T-cell (primary cell): ENCODE measurements at places on chromosomes 16 and 17. TPM values are rescaled to one million over a fixed set of nuclear protein-coding genes. Genes with fewer than 3 reads are reported as not detected.
A peak's percentile ranks its signal among the peaks of the same experiment; 100 is the strongest.

DNA sequence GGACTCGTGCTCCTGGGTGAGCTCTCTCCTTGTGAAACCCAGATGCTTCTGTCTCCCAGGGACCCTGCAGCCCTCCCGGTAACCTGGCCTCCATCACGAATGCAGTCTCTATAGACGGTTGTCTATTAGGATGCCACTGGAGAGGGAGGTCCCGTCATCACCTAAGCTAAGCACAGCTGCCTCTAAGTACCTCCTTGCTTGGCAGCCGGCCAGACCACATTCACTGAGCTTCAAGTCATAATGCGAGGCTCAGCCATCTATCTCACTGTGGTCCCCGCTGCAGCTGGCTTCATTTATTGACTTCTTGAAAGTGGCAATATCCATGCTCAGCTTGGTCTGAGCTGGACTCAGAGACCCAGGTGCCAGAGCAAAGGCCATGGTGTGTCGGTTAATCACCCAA, 74.5 kb upstream of the HSBP1 start:
- DNase-seq: no peak

DNA sequence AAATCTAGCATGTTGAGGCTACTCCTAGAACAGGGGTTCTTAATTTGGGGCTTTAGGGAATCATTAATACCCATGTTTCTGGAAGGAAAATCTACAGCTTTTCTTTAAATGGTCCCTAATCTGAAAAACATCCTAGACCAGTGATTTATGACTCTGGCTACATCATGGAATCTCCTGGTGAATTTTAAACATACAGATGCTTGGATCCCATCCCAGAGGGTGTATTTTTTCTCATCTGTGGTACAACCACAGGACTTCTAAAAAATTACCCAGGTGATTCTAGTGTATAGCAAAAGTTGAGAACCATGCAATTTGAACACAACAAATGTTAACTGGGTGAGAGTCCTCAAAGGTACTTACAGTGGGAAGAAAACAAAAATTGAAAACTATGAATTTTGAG, 41.5 kb downstream of the KANSL1 start:
- DNase-seq: no peak

Gene IL34
- total RNA-seq: not detected

Gene RNF112
- total RNA-seq: 1.2 TPM

Gene CLEC19A
- not detected for total RNA-seq

DNA sequence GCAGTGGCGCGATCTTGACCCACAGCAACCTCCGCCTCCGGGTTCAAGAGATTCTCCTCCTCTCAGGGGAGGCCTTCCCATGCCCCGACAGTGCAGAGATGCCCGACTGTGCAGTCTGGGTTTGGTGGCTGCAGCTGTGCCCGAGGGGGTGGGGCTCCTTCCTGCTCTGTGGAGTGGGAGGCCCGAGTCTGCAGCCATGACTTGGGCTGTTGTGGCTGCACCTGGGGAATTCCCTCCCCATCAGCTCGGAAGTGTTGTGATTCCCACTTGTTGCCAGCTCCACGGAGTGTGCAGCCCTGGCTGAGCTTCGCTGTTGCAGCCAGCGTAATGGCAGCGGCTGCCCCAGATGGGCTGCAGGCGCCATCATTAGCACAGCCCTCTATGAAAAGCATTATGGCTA, 66.4 kb upstream of the SMIM36 start:
- DNase-seq: peak; percentile 13

Gene NLRC3
- 89.3 TPM for total RNA-seq

Gene CD300LB
- not detected for total RNA-seq

Gene DLX4
- 0.79 TPM for total RNA-seq

GRCh38 chr16:55189682-55190636, 134.0 kb upstream of the IRX6 start:
- no peak for DNase-seq

Gene LRRC45
- 13.3 TPM for total RNA-seq
